ENCODE measurements at places on chromosomes 7 and 10. TPM values are rescaled to one million over a fixed set of nuclear protein-coding genes. Genes with fewer than 3 reads are reported as not detected.

- no peak for DNase-seq
Measured at GRCh38 chr7:110842796-110843195, 248.1 kb upstream of the LRRN3 start.

DNA sequence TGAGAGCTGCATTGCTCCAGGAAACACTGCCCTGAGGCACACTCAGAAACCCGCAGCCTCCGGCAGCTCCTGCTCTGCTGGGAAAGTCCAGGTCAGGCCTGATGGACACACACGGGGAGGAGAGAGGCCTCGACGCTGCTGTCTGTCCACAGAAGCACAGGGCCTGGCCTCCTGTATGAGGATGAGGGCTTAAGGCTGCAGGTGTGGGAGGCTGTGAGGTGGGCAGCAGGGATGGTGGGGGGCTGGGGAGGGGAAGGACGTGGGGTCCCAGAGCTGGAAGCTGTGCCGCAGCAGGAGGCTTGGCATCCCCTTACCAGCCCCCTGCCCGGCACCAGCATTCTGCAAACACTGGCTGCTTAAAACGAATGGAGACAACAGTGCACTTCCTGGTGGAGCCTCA, 186.2 kb downstream of the DNAJB6 start:
- DNase-seq: peak; percentile 30

Gene GSTK1
- total RNA-seq: 335 TPM

DNA sequence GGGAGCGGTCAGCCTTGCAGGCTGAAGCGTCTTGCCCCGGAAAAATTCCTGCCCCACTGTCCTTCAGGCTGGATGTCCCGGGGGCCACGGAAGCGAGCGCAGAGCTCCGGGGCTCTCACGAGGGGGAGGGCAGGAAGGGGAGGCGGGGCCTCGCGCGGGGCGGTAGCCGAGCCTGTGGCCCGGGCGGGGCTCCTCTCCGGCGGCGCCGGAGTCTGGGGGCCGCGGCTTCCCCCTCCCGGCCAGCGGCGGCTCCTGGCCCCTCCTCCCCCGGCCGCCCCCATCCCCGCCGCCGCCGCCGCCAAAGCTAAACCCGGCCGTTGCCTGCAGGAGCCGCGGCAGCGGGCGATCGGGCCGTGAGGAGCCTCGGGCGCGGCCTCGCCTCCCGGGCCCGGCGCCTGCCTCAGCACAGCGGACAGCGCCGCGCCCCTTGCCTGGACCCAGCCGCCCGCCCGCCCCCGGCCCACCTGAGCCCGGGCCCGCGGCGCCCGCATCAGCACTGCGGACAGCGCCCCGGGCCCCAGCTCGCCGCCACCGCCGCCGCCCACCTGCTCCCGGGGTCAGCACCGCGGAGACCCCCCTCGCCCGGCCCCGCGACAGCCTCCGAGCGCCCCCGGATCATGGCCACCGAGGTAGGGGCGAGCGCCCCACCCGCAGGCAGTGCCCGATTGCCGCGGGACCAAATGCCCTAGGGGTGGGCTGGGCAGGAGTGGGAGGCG, at the start of gene GOLGA7B:
TSS of gene GOLGA7B (plus strand) at position 157 of the 716 bp plus-strand sequence. CDS start at position 618, 461 bp downstream.
- peak; percentile 81 for DNase-seq

Gene DPY19L1
- 16.0 TPM for total RNA-seq

DNA sequence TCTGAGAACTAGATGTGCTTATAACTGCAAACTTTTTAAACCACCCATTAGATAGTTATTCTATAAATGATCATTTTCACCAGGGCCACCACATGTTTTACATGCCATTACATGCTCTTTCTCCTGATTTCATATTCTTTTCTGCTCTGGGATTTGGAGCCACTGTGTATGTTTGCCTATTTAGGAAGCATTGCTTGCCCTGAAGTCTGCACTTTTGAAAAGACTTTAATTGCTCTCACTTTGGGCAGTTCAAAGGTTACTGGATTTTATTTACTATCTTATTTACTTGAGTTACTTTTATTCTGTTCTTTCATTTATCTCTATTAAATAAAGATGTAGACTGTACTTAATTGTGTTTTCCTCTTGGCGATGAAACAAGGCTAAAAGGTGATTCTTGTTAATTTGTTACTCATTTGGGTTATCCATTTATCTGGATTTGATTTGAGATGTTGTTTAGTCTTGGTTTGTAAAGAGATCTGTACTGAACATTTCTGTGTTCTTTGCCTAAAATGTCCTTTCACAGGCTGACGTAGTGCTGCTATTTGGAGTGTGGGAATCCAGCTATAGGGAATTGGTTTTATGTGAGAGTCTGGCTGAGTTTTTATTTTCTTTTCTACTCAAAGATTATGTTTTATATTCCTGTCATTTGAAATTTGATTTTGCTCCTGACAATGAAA, 88.8 kb downstream of the SUGCT start:
- no peak for DNase-seq

Gene ETV1
- 1.9 TPM for total RNA-seq

Gene ZFAND4
- 15.7 TPM for total RNA-seq

DNA sequence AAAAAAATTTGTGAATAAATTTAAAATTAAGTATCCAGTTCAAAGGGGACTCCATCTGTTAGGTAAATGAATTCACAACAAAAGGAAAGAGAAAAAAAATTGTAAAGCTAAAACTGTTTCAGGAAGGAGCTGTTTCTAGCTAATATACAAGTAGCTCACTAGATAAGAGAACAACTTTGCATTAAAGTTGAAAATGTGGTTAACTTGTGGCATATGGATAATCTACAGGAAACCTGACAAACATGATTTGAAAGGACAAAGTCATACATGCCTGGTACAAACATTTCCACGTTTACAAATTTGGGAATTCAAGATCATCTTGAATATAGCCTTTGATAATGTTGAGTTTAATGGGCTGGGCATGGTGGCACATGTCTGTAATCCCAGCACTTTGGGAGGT, 8.9 kb downstream of the NT5C3A start:
- DNase-seq: no peak

DNA sequence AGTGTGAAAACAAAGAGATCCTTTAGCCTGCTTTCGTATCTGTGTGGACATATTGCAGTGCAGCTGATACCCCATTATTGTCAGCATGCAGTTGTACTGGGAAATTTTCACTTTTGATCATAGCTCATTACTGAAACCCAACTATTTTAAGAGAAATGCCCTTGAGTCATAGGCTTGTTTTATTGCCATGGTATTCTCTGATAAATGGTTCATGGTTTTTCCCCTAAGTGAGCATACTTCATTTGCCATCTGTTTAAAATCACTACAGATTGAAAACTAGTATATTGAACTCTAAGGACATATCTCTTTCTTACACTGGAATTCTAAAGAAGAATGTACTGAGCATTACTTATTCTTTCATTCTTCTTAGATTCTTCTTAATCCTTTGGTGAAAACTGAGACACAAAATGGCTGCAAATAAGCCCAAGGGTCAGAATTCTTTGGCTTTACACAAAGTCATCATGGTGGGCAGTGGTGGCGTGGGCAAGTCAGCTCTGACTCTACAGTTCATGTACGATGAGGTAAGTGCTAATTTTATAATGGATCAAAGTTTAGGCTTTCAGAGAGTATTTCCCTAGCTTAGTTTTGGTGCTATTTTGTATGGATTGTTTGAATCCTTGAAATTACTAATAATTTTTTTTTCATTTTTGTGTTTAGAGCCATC, 63.0 kb downstream of the RALA start:
- no peak for DNase-seq

Gene TMEM168
- 14.8 TPM for total RNA-seq

GRCh38 chr10:70967591-70968587, 79.5 kb upstream of the PCBD1 start:
- no peak for DNase-seq

DNA sequence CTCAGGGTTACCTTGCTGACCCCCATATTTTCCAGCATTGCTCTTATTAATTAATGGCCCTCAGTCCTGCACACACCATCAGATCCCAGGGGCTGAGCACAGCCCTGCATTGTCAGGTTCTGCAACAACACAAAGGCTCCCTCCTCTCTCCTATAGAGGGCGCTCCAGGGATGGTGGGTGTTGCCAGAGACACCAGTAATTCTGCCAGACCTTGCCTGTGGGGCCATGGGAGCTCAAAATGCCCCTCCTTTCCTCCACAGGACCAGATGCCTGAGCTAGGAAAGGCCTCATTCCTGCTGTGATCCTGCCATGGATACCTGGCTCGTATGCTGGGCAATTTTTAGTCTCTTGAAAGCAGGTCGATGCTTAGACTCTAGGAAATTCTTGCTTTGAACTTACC, 42.8 kb upstream of the PRSS58 start:
- no peak for DNase-seq

DNA sequence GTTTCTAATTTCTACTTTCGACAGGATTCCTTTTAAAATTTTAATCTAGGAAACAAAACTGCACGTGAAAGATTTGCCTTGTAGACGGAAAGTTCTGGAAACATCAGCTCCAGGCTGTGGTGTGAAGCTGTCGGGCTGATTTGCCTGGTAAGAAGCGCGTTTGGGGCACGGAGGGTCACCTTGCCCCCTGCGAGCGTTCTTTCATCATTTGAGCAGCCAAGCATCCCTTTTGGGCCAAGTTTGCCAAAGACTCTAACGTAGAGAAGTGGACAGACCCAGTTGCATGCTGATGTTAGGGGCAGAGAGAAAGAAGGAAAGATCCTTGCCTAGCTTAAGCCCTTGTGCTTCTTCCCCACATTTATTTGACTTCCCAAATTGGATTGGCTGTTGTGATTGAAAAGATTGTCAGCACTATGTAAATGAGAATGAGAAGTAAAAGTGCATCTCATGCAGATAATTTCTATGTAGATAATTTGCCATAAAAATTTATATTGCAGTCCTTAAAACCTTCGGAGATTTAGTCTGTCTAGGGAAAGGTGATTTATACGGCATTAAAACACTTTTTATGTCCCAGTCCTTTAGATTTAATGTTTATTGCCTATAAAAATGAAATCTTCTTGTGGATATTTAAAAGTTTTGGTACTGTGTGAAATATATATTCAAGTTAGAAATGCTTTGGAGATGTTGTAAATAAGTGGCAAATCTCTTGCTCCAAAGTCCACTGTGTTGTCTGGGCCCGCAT, 76.1 kb downstream of the CUX1 start:
- DNase-seq: no peak

DNA sequence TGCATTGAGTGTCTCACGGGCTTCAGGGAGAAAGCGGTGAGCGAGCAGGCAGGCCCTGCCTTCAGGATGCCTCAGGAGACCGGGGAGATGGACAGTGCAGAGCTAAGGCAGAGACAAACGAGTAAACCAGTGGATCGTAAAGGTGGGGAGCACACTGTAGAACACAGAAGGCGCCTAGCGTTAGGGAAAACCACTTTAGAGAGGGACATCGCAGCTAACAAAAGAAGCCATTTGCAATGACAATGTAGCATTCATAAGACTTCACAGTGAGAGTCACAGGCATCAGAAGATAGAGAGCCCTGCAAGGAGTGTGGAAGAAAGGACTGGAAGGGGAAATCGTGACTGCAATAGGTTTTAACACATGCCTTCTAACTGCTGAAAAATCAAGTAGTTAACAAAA, 54.9 kb upstream of the TMEM273 start:
- DNase-seq: no peak

Gene PODXL
- total RNA-seq: 3.2 TPM

- no peak for DNase-seq
Measured at GRCh38 chr7:137909042-137909441, 62.3 kb upstream of the DGKI start.

Gene PNLIPRP1
- not detected for total RNA-seq

- DNase-seq: no peak
Measured at GRCh38 chr10:19164461-19164860, 115.9 kb downstream of the MALRD1 start.

Gene H2BK1
- not detected for total RNA-seq

DNA sequence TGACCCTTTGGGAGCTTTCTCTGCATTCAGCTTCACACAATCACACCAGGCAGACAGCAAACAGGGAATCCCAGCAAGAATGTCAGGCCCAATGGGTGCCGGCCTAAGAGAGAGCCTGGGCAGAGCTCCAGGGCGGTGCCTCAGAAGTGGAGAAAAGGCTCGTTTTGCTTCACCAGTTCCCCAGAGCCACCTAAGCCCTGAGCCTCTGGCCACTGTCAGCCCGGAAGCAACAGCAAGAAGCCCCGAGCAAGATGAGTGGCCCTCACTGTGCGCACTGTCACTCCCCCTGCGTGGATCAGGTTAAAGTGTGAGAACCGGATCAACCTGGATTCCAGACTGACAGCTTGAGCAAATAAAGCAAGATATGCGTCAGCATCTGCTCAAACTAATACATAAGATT, 14.7 kb downstream of the CNPY1 start:
- no peak for DNase-seq

DNA sequence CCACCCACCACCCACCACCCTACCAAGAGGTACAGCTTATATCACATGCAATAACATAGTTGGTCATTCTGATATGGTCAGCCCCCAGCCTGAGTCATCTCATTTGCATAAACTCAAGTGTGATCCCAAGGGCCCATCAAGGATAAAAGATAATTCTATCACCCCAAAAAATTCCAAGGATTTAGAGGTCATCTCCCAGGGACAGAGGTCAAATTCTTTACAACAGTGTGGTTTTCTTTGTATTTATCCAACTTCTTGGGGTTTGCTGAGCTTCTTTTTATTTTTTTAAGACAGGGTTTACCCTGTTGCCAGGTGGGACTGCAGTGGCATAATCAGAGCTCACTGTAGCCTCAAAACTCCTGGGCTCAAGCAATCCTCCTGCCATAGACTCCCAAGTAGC, 9.4 kb upstream of the GTPBP10 start:
- DNase-seq: no peak

DNA sequence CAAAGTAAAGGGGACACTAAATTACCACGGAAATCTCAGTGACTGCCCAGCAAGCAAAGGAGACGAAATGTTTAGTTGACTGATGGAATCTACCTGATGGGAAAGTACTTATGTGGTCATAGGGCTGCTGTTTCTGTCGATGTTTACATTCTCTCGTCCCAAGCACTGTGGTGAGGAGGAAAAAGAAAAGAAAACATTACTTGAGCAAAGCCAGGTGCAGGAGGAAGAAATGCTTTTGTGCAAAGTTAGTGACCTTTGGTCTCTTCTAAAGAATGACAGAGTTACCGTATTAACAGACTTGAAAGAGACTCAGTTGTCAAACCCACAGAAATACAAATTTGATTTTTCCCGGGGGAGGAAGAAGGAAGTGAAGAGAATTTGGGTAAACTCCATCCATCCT, 43.3 kb upstream of the FMC1 start:
- DNase-seq: no peak

GRCh38 chr7:14071045-14071444, 81.6 kb upstream of the ETV1 start:
- no peak for DNase-seq

Gene ACSL5
- 58.1 TPM for total RNA-seq

- no peak for DNase-seq
Measured at GRCh38 chr10:60883187-60883586, 60.8 kb downstream of the RHOBTB1 start.

DNA sequence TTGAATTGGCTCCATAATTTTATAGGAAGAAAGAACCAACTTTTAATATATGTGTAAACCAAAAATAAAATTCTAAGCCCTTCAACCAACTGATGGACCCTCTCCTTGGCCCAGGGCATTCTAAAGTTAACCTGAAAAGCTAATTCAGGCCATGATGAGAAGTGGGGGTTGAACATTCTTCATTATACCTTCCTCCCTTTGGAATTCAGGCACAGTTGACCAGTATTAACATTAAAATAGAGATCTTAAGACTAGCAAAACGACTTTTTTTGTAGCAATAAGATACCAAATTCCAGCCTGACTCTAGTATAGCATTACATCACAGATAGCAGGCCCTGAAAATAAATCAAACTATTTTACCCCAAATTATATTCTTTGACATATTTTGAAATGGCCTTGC, 173.2 kb downstream of the PLPP4 start:
- no peak for DNase-seq
